ENCODE measurements at places on chromosomes 11 and 22.

DNA sequence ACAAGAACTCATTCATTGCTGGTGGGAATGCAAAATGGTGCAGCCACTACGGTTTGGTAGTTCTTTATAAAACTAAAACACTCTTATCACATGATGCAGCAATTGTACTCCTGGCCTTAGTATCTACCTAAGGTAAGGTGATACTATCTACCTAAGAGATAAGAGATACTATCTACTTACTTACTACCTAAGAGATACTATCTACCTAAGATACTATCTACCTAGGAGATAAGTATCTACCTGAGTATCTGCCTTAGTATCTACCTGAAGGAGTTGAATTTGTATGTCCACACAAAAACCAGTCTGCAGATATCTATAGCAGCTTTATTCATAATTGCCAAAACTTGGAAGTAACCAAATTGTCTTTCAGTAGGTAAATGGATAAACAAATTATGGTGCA, 29.0 kb upstream of the SMCO4 start:
- no peak for DNase-seq

- DNase-seq: no peak
Measured at GRCh38 chr11:102488208-102488607, 35.6 kb upstream of the TMEM123 start.

DNA sequence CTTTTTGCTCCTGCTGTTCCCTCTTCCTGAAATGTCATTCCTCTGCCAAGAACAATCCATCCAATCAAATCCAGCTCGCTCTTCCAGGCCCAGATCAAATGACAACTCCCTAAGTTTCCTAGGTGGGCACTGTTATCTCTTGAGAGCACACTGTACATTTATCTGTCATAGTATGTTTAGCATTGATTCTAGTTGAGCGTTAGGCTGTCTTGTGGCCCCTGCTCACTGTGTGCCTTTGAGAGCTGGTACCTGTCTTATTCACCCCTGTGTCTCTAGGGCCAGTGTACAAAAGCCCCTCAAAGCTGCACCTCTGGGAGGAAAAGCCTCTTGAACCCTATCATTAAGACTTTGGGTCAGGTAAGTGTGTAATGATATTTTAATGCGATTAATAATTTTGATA, 7.1 kb upstream of the LMO2 start:
- DNase-seq: no peak

GRCh38 chr11:5736396-5736795, at the start of gene OR56B1:
TSS of gene OR56B1 (plus strand) at chr11:5736448. CDS start at chr11:5736517, 69 bp downstream.
- DNase-seq: peak; percentile 91

- peak; percentile 92 for DNase-seq
Measured at GRCh38 chr11:119337581-119338317, 2.9 kb downstream of the C1QTNF5 start.

DNA sequence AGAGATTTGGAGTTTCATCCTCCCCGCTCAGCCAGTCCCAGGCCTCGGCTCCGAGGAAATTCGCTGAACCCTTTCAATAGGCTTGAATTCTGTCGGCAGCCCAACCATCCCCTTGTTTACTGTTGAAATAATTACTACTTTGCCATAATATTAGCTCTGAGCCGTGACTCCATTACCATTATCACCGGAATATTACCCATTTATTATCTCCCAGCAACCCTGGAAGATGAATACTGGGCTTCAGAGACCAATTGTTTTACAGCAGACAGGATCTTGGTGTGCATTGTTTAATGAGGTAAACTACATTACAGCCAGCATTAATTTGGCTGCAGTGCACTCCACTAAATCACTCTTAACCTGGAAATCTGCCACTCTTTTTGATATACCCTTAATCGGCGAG, 867.4 kb downstream of the NTM start:
- DNase-seq: no peak
